NCI-H460 (cell line): ENCODE measurements at places on chromosomes 2 and 18.
A peak's percentile ranks its signal among the peaks of the same experiment; 100 is the strongest.

DNA sequence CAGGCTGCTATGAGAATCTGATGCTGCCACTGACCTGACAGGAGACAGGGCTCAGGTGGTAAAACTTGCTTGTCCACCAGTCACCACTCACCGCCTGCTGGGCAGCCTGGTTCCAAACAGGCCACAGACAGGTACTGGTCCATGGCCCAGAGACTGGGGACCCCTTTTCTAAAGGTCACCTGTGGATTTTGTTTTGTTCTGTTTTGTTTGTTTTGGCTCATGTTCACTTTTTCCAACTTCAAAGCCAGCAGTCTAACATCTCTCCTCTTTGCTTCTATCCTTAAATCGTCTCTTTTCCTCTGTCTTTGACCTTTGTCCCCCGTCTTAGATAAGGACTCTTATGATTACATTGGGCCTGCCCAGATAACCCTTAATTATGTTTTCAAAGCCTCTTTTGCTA lies 3.3 kb upstream of the CERKL start:
- DNase-seq = no peak

DNA sequence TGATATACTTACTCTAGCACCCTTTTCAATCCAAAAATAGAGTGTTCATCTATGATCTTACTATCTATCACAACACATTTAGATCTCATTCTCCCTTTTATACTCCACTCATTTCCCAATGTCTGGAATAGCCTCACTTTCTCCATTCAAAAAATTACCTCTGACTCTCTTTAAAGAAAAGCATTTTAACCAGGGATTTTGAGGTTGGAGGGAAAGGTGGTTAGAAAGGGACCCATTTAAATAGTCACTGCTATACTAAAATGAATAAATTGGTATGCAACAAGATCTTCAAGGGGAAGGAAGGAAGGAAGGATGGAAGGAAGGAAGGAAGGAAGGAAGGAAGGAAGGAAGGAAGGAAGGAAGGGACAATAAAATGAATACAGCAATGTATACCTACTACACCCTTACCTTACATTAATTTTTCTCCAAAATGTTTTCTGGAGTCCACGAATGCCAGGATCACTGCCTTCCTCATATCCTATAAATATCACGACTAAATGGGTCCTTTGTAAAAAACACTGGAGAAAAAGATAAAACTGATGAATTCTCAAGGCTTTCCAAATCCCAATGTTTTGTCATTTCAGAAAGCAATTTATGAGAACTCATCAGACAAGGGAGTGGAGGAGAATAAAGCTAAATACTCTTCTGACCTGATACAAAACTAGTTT lies 202.7 kb downstream of the ZEB2 start:
- DNase-seq = no peak

DNA sequence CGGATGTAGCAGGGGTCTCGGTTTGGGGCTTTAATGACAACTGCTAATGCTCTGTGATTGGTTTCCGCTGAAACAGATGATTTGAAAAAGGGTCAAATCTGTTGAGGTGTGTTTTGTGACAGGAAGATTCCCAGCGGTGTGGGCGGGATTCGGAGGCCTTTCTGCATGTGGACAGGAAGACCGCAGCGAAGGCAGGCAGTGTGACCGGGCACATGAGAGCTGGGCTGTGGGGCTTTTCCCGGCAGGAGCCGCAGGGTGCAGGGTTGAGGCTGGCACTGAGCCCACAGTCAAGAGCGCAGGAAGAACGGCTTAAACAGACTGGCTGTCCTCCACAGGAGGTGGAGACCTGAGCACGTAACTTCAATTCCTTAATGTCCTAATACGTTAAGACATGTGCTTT lies 180.0 kb upstream of the TPO start:
- DNase-seq = no peak

- DNase-seq = no peak
These were observed 745.9 kb downstream of the GALR1 start for GRCh38 chr18:77995593-77995992.

DNA sequence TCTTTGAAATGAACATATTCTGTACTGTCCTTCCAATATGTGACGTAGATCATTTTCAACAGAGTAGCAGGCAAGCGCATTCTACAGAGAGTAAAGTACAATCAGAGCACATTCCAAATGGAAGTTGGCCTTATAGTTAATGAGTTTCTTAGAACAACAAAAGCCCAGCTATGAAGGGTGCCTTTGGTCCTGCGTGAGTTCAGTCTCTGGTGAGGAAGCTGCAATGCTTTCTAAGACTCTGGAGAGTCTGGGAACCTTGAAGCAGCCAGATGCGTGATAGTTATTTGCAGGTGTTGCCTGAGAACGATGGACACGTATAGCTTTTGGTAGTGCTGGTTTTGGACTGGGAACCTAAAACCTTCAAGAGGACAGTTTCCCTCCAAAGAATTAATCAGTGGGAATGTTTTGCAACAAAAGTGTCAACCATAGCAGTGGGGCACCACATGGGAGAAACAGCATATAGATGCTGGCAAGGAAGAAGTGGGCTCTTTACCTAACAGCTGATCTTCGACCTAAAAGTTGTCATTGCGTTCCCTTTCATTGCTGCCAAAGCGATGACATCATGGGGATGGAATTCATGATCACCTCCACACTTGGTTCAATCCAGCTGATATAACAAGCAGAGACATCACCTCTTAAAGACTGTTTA lies 9.3 kb upstream of the SNORC start:
- DNase-seq = no peak

DNA sequence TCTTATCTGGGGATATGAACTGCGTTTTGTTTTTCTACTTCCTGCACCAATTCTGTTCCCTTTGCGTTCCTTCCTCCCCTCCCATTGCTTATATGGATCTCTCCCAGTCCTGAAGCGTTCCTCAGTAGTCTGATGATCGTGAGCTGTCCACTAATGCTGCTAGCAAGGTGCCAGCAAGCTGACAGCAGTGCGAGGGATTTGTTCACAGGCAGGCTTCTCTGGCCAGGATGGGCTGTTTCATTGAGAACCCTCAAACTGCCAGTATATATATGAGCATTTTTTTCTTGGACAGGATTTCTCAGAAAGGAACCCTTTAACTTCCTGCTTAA lies 40.1 kb downstream of the GTF3C3 start:
- no peak for DNase-seq

GRCh38 chr2:199977984-199978415 lies 22.6 kb downstream of the MAIP1 start:
- no peak for DNase-seq

GRCh38 chr2:219168526-219168925 lies 1.3 kb downstream of the SLC23A3 start:
- DNase-seq = no peak

- no peak for DNase-seq
These were observed 12.6 kb upstream of the PKDCC start for GRCh38 chr2:42035241-42035640.

DNA sequence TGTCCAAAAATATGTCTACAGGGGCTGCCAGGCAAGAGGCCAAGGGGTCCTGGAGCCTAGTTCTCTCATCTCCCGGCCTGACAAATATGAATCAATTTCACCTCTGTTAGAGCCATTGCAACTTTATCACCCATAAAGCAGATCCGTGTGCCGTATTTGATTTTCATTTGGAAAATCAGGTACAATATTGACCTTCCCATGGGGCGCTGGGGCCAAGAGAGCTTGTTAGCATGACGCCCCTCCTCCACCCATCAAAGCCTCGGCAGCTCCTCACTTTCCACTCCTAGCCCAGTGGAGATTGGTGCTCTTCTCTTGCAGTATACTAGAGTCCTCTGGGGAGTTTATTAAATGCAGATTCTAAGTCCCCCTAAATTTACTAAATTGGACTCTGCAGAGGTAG lies 96.8 kb downstream of the CAPN13 start:
- no peak for DNase-seq

DNA sequence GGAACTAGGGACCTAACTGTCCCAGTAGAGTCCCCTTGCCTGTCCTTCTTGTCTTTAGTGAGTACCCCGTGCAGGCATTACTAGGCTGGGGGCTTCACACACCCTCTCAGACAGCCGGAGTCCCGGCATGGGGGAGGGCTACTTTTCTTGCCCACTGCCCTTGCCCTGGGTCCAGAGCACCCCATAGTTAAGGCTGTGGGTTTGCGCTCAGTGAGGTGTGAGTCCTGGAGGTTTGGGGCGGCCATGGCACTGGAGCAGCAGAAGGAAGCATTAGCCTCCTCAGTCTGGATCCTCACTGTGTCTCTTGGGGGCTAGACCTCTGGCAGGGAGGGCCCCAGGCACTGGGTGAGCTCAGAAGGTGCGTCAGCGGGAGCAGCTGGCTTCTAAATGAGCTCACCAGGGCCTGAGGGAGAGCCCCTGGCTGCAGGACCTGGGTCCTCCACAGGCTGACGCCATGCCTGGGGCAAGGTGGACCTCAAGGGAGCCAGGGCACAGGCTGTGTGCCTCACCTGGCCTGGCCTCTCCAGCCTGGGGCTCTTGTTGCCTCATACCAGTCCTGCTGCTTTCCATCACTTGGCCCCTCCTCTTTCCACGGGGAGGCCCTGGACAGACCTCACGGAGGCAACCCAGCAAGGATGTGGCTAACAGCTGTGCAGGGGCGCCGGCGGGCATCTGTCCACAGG lies 27.4 kb downstream of the HS6ST1 start:
- DNase-seq = no peak

GRCh38 chr2:37366773-37367172 lies 22.3 kb downstream of the QPCT start:
- no peak for DNase-seq

GRCh38 chr2:95289253-95289652 lies 7.9 kb upstream of the KCNIP3 start:
- DNase-seq = no peak

DNA sequence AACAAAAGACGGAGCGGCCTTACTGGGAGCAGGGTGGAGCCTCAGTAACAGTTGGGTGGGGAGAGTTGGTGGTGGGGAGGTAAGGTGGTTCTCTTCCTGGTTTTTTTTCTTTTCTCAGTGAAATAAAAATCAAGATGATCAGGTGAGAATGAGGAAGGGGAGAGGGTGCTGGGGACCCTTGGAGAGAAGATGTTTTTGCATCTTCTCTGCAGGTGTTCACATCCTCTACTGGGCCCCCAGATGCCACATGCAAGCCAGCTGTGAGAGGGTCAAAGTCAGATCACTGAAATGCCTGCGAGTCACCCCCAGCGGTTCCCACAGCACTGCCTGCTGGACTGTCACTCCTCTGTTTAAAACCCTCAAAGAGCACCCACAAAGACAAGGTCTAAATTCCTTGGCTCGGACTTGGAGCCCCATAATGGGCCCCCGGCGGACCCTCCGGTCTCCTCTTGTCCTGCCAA lies 69.8 kb upstream of the FHL2 start:
- no peak for DNase-seq

GRCh38 chr2:184879671-184880070 lies 281.3 kb downstream of the ZNF804A start:
- DNase-seq = no peak

GRCh38 chr2:95296011-95296410 lies 1.1 kb upstream of the KCNIP3 start:
- no peak for DNase-seq

DNA sequence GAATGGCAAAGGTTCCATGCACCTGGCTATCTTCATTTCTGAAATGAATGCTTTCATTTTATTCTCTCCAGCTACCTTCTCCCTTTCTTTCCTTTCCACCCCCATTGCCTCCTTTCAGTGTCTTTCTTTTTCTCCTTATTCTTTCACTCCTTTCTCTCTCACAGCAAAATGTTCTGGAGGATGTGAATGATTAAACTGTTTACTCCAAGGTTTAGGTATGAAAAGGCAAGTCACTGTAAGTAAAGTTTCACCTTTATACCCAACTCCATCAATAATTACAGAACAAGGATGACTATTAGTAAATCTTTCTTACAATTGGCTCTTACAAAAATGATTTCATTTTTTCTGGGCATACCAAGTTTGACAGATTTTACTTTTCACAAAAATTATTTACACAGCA lies 4.3 kb downstream of the PAX8 start:
- DNase-seq = no peak

- no peak for DNase-seq
These were observed 381.0 kb downstream of the MTX2 start for GRCh38 chr2:176650104-176650837.

- DNase-seq = no peak
These were observed 61.9 kb downstream of the SLC4A5 start for GRCh38 chr2:74281141-74281975.

DNA sequence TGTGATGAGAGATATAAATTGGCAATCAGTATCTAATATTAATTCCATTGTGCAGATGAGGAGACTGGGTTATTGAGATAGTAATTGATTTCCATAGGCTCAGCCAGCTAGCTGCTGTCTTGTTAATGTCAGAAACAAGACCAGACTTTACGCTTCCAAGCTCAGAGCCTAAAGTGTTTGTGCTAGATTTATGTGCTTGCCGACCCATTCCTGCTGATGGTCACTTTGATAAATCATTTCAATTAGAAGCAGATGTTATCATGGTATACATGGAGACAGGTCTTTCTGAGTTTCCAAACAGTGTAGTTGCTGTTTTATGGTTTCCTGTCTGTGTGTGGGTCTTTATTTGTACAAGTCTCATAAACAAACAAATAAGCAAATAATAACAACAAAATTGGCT lies 92.8 kb downstream of the AQP4 start:
- DNase-seq = no peak

- no peak for DNase-seq
These were observed 617.6 kb downstream of the NYAP2 start for GRCh38 chr2:226017107-226017506.

DNA sequence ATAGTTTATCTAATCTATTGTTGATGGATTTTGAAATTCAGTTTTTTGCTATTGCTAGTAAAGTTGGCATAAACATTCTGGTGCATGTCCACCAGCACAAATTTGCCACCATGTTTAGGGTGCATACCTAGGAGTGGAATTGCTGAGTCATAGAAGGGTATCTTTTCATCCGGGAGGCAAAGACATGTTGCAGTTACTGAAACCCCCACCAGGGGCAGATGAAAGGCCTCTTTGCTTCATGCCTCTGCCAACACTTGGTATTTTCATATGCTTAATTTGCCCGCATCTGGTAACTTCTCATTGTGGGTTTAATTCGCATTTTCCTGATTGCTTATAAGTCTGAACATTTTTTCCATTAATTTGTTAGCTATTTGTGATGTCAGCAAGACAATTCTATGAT lies 8.2 kb downstream of the DCC start:
- DNase-seq = peak; percentile 25
